RPMI8226 (cell line): ENCODE measurements at places on chromosomes 2 and 18.
A peak's percentile ranks its signal among the peaks of the same experiment; 100 is the strongest.

- no peak for DNase-seq
These were observed 15.7 kb upstream of the ACVR2A start for GRCh38 chr2:147829106-147829505.

DNA sequence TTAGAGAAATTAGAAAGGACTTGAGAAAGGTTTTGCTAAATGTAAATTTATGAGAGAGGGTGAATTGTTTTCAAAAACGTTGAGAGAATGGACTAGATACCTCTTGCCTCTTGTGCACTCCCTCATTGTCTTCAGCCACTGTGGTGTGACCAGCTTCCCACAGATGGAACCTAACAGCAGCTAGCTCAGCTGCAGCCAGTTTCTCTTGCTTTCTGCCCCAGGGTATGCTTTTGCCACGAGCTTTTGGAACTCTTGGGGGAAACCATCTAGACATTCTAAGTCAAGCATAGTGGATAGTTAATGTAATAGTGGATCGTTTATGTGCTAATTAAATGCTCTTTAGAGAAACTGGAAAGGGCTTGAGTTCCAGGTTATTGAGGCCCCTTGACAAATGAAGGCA lies 288.2 kb downstream of the CTNNA2 start:
- no peak for DNase-seq

- DNase-seq = no peak
These were observed 152.3 kb downstream of the PAX3 start for GRCh38 chr2:222146488-222146887.

- DNase-seq = no peak
These were observed 5.8 kb upstream of the UPP2 start for GRCh38 chr2:158095912-158096311.

GRCh38 chr2:23583467-23583866 lies 198.5 kb downstream of the KLHL29 start:
- DNase-seq = no peak

DNA sequence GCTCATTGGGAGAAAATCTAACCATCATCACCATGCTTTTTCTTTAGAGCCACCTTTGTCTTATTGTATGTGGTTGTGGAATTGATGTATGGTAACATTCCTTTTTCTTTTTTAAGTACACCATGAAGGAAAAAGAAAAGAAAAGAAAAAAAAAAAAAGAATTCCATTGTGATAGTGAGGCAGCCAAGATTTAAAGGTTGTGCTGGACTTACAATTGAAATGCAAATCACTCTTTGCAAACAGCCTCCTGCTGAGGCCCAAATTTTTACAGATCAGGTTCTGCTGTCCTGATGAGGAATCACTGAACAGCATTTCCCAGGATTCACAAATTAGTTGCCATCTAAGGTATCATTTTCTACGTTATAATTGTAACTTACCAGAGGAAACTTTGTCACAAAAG lies 1101.0 kb upstream of the FANCL start:
- no peak for DNase-seq

DNA sequence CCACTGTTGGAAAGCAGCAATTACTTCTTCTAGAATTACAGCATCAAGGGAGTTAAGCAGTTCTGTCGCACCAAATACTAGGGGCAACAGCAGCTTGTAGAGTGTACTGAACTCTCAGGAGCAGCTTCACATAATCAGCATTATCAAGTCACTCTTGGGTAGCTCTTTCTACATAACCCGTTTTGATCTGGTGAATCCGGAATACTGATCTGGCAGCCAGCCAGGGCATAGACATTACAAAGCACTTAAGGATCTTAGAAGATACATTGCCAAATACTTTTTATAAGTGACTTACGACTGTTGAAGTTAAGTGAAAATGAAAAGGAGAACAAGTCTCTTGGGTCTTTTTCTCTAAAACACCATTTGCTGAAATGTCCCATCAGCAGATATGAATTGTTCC lies 73.2 kb upstream of the NETO1 start:
- peak; percentile 20 for DNase-seq

DNA sequence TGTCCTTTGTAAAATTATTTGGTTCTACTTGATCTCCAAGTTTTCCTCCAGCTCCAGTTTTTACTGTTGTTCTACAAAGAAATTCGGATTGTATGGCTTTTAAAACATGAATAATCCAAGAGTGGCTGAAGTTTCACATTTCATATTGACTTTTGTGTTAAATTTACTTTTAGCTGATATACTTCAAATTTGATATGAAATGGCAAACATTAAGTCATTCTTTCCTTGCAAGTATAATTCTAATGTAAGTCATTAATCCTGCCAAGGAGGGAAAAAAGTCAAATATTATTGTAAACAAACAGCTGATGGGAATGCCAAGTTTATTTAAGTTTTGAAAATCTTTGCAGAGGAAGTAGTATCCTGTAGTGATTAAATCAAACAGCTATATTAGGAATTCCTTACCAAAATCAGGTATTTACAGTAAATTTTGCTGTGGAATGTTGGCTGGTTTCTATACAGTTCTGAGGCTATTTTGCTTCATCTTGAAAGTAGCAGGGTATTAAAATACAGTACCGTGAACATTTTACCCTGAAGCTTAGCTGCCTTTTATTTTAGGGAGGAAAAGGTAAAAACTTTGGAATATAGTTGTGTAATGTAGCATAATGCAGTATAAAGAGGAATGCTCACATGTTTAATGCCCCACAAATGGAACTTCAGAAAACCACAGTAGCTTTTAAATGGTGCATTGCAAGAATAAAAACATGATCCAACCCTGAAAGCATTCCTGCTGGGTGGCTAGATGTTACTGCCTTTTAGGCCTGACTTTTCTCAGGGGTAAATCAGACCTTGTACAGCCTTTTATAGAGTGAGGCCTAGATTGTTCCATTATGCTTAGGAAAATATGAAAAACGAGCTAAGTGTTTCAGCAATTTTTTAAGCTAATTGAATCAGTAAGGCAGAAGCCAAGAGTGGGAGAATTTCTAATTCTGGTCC lies 62.7 kb upstream of the NT5C1B start:
- DNase-seq = no peak

DNA sequence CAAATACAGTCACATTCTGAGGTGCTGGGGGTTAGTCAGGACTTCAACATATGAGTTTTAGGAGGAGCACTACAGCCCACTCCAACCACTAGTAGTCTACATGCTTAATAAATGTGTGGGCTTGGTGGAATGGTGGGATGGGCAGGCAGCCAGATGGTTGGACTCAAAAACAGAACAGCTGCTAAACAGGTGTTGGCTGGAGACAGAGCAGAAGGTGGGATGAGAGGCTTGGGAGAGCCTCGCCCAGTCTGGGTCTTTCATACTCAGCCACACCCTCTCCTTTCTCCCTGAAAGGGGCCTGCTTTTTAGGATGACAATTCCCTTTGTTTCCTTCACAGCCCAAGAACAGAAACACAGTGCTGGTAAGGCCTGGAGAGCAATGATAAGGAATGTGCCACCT lies 143.9 kb upstream of the KLHL29 start:
- no peak for DNase-seq

DNA sequence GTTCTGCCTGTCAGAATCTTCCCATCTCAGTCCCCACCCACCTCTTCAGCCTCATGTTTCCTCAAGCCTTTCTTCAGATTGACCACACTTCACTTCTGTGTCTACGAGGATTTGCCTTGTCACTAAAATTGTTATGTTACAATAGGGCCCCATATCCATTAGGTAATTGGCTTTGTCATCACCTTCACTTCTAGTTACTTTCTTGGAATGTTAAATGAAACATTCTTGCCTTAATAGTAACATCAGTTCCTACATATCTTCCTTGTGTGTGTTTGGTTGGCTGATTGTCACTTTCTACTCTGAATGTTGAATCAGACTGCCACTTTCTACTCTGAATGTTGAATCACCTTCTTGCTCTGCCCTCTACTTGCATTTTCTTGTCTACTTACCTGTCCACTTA lies 599.9 kb upstream of the NXPH2 start:
- DNase-seq = no peak

DNA sequence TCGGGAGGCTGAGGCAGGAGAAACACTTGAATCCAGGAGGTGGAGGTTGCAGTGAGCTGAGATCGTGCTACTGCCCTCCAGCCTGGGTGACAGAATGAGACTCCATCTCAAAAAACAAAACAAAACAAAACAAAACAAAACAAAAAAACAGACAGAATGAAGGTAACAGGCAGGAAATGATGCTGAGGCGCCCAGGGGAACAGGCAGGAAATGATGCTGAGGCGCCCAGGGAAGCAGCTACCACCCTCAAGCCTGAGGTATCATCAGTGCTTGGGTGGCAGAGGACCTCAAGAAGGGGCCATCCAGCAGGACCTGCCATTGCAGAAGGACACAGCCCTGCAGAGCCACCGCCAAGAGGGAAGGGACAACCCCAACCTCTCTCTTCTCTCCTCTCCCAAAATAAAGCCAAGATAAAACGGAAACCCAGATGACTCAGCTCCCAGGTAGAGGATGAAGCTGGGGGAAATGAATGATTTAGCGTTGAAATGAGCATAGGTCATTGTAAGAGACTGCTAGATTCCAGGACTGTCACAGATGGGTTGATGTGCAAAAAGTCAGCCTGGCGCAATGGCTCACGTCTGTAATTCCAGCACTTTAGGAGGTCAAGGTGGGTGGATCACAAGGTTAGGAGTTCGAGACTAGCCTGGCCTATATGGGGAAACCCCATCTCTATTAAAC lies 19.3 kb downstream of the SOWAHC start:
- DNase-seq = no peak

DNA sequence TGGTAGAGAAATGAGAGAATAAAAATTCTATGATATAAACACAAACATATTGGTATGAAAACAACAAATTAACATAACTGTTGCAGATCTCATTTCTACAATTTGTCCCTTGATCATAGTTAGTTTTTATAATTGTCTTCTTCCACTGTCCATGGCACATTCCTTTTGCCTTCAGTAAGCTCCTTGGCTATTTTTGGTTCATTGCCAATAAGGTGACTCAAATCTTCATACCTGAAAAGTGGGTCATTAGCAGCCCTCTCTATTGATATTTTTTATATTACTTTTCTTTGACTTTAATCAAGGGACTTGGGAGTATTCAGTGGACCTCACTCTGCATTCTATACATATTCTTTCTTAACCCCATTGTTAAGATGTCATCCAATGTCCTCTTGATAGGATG lies 552.9 kb downstream of the TDRD15 start:
- DNase-seq = no peak

GRCh38 chr2:25000503-25001324 lies 29.0 kb upstream of the DNAJC27 start:
- DNase-seq = no peak

- no peak for DNase-seq
These were observed 121.8 kb upstream of the TMEM200C start for GRCh38 chr18:6017171-6017570.

- DNase-seq = no peak
These were observed 22.1 kb downstream of the MROH2A start for GRCh38 chr2:233800208-233800607.

DNA sequence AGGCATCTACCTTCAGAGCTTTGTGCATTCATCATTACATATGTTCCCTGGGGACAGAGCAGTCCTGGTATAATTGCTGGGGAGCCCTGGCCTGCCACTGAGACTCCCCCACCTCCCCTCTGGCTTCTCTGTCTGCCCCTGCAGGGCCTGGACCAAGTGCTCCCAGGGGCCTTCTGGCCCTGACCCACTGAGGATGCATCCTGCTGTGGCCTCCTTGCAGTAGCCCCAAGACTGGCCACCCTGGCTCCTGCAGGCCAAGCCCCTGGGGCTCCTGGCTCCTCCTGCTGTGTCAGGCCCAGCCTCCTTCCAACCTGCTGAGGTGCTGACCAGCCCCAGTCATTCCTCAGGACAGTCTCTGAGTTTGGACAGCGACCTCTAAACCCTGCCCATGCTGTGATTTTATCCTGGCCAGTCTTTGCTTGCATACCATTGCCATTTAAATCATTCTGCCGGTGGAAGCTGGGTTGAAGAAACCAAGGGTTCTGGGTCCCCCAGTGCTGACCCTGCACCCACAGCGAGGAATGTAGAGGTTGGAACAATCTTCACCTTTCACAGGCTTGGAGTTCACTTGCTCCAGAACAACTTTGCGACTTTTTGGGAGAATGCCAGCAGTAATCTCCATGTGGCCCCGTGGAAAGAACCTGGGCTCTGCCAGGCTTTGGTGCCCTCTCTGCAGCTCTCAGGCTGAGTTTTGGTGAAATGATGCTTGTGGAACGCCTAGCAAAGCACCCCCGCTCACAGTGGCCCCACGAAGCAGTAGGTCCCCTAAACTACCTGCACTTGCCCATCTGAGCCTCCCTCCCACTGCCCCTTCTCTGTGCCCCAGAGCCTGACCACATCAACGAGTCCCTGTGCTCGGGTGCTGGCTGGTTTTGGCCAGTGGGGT lies 167.3 kb upstream of the GLI2 start:
- peak; percentile 39 for DNase-seq

GRCh38 chr2:202790676-202791075 lies 80.9 kb downstream of the ICA1L start:
- DNase-seq = no peak

DNA sequence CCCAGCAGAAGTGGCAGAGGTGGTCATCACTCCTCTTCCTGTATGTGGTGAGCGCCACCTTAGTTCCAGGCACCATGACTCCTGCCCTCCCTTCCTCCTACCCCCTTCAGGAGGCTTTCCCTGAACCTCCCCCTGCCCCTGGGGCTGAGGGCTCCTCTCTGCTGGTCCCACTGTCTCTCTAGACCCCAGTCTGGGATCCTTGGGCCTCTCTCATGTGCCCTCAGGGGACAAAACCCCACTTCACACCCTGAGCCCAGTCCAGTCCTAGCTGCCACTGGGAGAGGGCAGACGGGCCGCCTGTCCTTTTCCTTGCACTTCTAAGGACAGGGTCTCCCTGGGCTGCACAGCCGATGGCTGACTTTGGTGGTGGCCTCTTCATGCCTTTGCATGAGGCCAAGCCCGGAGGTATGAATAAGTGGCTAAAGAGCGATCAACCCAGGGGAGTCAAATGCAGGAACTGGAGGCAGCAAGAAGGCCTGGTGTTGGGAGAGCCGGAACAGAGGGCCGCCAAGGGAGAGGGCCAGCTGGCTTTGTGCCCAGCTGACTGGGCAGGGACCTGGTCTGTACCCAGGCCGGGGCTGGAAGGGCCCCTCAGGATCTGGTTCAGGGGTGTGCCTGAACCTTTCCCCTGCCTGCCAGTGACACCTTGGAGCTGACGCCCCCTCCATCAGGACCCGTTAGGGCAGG lies 29.5 kb downstream of the GLI2 start:
- no peak for DNase-seq

- DNase-seq = no peak
These were observed 42.4 kb downstream of the MEIS1 start for GRCh38 chr2:66477135-66477842.

DNA sequence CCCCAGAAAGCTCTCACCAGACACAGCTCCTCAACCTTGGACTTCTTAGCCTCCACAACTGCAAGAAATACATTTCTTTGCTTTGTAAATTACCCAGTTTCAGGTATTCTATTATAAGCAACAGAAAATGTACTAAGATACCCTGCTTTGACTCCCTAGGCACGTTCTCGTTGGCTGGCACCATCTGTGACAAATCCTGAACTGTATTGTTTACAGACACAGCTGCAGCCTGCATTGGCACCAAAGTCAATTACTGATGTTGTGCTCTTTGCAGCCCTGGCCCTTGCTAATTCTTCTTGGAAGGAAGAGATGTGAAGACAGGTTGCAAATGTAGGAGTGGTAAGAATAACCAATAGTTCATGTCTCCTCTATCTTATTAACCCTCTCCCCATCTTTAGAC lies 72.7 kb upstream of the FAM136A start:
- DNase-seq = peak; percentile 42
